ENCODE measurements at places on chromosomes 1 and 21.

- peak; percentile 33 for DNase-seq
Measured at GRCh38 chr1:29179641-29180184, 2.0 kb downstream of the SRSF4 start.

DNA sequence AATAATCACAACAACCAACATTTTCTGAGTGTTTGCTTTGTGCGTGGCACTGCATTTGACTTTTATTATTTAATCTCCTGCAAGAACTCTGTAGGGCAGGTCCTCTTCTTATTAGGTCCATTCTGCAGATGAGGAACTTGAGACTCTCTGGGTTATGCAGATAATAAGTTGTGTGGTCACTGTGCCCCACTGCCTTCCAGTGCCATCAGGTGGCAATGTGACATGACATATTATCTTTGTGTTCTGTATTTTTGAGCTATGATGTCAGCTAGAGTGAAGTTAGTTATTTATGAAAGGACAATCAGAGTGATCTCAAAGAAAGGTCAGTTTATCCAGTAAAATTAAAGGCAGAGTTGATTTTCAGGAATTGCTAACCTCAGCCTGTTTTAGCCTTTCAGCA, 196.0 kb downstream of the FMN2 start:
- no peak for DNase-seq

GRCh38 chr1:10694633-10695627, 101.5 kb downstream of the CASZ1 start:
- DNase-seq: peak; percentile 61

DNA sequence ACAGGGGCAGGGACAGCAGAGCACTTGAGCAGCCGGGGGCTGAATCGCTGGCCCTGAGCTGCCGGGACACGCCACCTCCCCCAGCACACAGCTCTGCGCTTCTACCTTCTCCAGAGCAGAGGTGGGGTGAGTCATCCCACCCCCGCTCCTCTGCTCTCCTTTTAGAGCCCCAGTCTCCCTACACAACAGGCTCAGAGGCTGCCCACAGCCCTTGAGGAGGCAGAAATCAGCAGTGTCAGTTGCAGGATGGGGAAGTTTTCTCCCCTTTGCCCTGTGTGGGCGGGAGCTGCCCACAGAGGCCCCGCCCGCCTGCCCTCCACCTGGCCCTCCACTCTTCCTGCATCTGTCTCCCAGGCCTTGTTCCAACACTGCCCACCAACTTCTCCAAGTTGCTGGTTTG, 94.6 kb downstream of the STUM start:
- DNase-seq: peak; percentile 83

- DNase-seq: no peak
Measured at GRCh38 chr1:69697340-69697739, 129.6 kb downstream of the LRRC7 start.

DNA sequence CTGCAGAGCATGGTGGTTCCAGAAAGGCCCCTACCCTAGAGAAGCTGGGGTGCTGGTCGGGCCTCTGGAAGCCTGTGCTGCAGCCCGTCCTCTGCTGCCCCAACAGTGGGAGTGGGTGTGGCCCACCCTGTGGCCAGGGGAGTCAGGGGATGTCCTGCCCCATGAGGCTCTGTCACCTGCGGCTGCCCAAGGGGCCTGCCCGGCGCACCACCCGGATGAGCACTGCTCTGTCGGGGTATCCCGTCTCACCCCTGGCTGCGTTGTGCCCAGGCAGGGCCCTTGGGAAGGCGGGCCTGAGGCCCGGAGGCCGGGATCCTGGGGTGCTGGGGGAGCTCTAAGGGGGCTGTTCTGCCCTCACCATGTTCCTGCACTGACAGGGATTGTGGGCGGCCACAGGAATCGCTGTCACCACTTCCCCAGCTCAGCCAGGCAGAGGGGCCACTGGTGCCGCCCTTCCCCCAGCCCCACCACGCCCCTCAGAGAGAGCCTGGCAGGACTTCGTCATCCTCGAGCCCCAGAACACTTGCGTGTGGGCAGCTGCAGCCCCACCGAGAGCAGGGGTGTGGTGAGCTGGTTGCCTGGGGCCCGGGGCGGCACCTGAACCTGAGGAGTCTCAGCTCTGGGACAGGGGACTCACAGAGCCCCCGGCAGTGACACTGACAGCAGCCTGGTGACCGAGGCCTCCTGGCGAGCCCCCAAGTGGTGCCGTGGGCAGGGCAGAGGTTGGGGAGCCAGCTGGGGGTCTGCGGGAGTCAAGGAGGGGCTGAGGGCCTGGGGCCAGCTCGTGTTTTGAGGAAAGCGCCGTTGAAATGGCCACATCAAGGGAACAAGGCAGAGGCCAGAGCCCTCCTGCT, 20.2 kb downstream of the PANK4 start:
- peak; percentile 18 for DNase-seq

DNA sequence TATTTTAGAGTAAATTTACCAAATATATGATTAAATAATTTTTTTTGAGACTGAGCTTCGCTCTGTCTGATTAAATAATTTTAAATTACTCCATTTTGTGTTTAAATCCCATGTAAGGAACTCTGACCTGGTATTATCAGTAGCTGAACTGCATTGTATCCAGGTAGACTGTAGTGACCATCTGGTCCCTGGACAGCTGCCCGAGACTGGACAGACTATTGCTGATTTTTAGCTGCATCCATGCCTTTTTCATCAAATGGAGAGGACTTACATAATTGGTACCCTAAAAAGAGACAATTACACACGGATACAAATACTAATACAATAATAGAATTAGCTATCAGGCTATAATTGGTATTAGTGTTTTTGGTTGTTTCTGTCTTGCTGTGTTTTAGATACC, 20.6 kb downstream of the OLFM3 start:
- no peak for DNase-seq

All from bronchial epithelial cell (primary cell).